ENCODE measurements at places on chromosomes 11 and 22.

DNA sequence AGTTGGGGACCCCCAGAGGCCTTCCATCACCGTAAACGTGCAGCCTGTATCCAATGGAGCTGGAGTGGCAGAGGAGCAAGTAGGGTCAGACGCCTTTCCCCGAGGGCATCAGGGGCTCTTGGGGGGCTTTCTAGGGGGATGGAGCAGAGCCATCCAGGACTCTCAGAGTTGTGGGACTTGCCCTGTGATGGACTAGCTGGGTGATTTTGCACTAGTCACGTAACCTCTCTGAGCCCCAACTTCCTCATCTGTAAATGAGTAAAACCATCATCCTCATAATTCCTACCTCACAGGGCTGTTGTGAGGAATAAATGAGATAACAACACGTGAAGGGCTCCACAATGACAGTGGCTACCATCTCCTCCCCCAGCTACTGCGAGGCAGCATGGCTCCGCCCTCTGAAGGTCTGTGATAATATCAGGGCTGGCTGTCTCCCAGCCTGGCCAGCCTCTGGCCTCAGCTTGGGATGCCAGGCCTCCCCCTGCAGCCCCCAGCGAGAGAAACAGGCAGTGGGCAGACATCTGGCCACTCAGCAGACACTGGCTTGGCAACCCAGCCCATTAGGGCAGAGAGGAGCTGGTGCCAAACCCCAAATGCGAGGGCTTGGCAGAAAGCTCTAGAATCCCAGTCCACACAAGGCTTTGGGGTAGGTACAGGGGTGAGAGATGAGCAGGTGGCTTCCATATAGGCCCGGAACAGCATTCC lies 6.7 kb downstream of the USP2 start:
- no peak overlapping the region for H3K27ac ChIP-seq
- no peak for DNase-seq
- H3K27me3 ChIP-seq: no peaks in the 10 kb centered on the region
- no peaks in the 10 kb centered on the region for H3K36me3 ChIP-seq
- no peak overlapping the region for H3K4me3 ChIP-seq

DNA sequence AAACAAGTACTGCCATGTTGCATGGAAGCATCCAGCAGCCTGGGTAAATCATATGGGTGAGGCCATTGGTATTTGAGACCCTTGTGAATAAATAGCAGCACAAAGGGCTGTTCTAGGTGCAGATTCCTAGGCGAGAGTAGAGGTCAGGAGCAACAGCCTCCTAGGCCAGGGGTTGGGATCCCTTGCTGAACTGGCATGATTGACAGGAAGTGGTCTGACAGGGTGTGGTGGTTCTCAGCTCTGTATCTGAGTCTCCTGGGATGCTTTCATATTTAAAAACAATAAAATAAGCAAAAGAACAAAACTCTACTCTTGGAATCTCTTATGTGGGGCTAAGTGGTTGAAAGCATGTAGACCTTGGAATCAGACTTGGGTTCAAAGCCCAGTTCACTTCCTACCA lies 35.8 kb downstream of the INSC start:
- H3K27ac ChIP-seq: peak overlapping the region; percentile 70
- DNase-seq: no peak
- no peaks in the 10 kb centered on the region for H3K36me3 ChIP-seq
- H3K4me1 ChIP-seq: peaks cover 10% of the 10 kb centered on the region
- H3K4me3 ChIP-seq: no peak overlapping the region

DNA sequence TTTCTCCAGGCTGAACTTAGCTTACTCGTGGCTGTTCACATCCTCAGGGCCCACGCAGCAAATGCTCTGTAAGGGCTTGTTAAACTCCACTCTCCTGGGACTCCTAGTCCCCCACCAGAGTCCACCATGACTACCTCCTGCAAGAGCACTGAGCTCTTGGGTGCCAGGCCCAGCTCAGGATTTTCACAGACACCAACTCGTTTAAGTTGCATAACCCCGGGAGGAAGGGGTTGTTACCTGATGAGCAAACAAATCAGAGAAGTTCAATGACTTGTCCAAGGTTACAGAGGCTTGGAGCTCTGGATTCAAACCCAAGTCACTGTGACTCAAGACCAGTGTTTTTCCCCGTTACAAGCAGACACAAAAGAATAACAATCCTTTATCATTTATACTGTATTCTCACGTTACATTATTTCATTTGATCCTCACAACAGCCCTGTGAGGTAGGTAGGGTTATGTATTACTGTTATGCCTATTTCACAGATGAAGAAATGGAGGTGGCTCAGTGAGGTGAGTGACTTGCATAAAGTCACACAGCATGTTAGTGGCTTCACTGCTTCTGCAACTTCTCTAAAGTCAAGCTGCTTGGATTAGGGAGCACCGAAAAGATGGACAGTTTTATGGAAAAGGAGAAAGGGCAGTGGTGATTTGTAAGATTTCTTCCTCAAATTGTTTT lies 17.4 kb downstream of the KCTD21 start:
- H3K27me3 ChIP-seq: no peaks in the 10 kb centered on the region
- no peak overlapping the region for H3K27ac ChIP-seq
- H3K4me3 ChIP-seq: no peak overlapping the region
- DNase-seq: no peak

DNA sequence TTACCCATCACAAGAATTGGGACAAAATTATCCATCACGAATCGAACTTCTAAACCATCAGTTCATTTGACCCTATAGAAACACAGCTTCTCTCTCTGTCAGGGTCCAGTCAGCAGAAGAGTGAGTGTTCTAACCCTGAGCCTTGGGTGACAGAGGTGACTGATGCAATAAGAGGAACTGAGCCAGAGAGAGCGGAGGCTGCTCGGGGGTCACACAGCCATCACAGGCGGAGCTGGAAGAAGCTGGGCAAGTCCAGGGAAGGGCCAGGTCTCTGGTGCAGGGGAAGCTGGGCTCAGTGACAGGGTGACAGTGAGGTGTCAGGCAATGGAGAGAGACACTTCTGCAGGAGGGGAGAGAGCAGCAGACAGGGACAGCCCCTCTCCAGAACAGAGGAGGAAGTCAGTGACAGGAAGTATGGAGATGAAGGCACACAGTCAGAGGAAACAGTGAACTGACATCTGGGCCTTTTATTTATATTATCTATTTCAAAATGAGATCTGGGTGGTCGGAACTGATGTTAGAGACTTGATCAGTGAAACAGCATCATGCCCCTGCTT lies 184.0 kb upstream of the TBCEL start:
- no peak for DNase-seq
- no peaks in the 10 kb centered on the region for H3K36me3 ChIP-seq
- H3K4me1 ChIP-seq: peaks cover 11% of the 10 kb centered on the region
- no peak overlapping the region for H3K27ac ChIP-seq

GRCh38 chr11:66330931-66331330 lies 5.3 kb downstream of the RIN1 start:
- no peak overlapping the region for H3K4me3 ChIP-seq
- H3K4me1 ChIP-seq: peaks cover 18% of the 10 kb centered on the region
- no peak for DNase-seq
- H3K27ac ChIP-seq: no peak overlapping the region
- H3K36me3 ChIP-seq: no peaks in the 10 kb centered on the region

DNA sequence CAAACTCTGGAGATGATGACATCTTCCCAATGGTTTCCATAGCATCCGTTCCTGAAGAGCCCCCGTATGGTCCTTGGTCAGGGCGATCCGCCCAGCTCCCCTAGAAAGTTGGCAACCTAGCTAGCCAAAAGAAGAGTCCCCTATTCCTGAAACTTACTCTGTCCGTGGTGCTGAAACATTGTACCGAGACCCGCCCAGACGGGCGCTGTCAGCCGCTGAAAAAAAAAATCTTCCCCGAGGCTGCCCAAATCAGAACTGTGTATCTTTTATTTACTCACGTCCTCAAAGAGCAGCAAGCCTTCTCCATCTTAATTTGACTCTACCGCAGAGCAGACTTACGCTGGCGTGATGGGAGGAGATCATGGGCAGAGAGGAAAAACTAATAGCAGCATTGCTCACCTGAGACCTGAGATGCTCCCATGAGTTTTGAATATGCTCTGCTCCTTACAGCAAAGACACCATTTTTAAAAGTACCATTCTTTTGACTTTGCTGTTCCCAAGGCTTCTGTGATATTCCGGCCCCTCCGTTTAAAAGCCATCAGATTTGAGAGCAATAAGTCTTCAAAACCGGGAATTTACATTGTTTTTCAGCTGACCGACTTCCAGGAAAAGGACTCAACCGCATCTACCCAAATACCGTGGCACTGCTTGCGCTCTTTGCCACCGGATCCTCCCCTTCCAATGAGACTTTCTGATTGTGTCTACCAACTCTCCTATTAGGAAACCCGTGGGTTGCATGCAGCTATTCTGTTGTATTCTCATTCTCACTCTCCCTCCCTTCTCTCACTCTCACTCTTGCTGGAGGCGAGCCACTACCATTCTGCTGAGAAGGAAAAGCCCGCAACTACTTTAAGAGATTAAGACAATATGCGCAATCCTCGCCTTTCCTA lies at the start of gene SLC17A6:
Gene SLC17A6, plus strand, starts transcription at position 786 of the 890 bp plus-strand sequence. CDS start 153 bp downstream, outside the sequence.
- H3K4me1 ChIP-seq: peaks cover 2% of the 10 kb centered on the region
- DNase-seq: no peak
- H3K27me3 ChIP-seq: peaks cover 54% of the 10 kb centered on the region
- no peak within 1 kb of the TSS for H3K4me3 ChIP-seq
- H3K27ac ChIP-seq: no peak within 1 kb of the TSS
- H3K36me3 ChIP-seq: peaks cover 2% of the 10 kb centered on the region

GRCh38 chr11:128767591-128768001 lies 73.7 kb downstream of the FLI1 start:
- H3K4me3 ChIP-seq: no peak overlapping the region
- peaks cover 6% of the 10 kb centered on the region for H3K4me1 ChIP-seq

- H3K4me1 ChIP-seq: peaks cover 2% of the 10 kb centered on the region
- no peaks in the 10 kb centered on the region for H3K36me3 ChIP-seq
- DNase-seq: no peak
- H3K4me3 ChIP-seq: no peak overlapping the region
Observed at GRCh38 chr11:71423181-71423790, 24.9 kb downstream of the DHCR7 start.

- H3K36me3 ChIP-seq: no peaks in the 10 kb centered on the region
- H3K27me3 ChIP-seq: no peaks in the 10 kb centered on the region
- DNase-seq: no peak
- no peak overlapping the region for H3K27ac ChIP-seq
Observed at GRCh38 chr11:87740968-87741367, 434.3 kb downstream of the RAB38 start.

DNA sequence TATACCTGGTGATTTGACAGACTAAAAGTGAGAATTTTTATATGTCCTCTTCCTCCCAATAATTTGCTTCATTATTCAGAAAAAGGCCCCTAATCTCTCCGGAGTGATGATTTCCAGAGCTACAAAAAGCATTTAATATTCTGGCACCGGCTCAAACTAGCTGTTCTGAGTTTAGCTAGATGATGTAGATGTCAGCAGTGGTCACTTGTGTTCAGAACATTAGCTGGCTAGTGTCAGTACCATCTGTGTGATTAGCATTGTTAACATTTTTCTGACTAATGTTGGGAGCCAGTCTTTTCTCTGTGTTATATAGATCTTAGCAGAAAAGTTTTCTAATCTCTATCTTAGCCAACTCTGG lies 68.7 kb upstream of the RRM1 start:
- H3K27ac ChIP-seq: no peak overlapping the region
- no peak for DNase-seq
- peaks cover 3% of the 10 kb centered on the region for H3K4me1 ChIP-seq
- H3K27me3 ChIP-seq: no peaks in the 10 kb centered on the region
- H3K4me3 ChIP-seq: no peak overlapping the region
- peaks cover 41% of the 10 kb centered on the region for H3K36me3 ChIP-seq

DNA sequence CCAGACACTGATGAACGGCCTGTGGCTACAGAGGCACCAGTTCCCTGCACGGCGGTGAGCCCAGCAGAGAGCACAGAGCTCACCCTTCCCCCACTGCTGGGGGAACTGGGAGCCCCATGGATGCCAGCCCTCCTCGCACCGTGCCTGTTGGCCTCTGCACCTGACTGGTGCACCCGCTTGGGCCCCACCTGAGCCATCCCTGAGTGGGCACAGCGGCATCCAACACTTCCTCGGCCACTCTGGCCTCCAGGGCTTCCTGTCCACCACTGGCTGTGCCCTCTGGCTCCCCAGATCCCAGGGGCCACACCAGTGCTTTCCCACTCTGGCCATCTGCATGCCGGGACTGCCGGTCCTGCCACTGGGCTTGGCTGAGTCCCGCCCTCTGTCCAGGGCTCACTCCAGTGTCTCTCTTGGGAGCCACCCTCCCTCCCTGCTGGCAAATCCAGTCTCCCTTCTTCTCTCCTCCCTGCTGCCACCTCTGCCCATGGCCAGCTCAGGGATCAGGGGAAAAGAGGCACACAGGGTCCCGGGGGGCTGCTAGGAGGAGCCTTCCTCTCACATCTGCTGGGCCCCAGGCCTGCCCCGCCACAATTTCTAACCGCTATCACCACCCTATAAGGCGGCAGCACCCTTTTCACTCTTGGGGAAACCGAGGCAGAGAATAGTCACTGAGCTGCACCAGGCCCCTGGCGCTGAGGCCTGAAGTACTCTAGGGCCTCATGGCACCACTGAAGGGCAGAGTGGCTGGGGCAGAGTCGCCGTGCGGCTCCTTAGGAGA lies 33.0 kb downstream of the GNB1L start:
- H3K27me3 ChIP-seq: no peaks in the 10 kb centered on the region
- H3K4me1 ChIP-seq: no peaks in the 10 kb centered on the region
- no peak overlapping the region for H3K4me3 ChIP-seq
- no peak overlapping the region for H3K27ac ChIP-seq

GRCh38 chr11:8217136-8217535 lies 46.5 kb downstream of the LMO1 start:
- H3K4me1 ChIP-seq: no peaks in the 10 kb centered on the region
- H3K4me3 ChIP-seq: no peak overlapping the region
- DNase-seq: no peak

DNA sequence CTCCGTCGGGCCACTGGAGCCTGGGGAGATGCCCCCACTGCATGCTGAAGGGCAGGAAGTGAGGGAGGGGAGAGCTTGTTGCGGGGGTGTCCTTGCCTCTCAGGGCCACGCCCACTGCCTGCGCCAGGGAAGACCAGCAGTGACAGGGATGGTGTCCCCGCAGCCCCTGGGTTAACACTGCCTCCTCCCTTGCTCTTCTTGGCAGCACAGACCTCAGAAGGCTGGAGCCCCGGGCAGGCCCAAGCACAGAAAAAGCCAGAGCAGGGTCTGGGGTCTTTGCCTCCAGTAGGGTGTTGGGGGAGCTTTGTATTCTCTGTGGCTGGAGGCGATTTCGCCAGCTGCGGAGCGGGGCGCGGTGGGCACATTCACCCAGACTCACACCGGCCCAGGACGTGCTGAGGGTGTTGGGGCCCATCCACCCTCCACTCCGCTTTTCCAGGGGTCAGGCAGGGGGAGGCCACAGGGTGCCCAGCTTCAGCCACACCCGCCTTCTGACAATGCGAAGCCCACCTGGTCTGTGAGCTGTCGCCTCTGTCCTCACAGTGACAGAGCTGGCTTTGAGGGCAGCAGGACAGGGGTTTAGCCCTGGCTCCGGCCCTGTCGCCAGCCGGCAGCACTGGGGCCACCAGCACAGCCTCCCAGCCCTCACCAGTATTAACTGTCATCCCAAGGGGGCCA lies 83.7 kb downstream of the CDKN1C start:
- no peak for DNase-seq
- H3K27ac ChIP-seq: no peak overlapping the region
- no peaks in the 10 kb centered on the region for H3K36me3 ChIP-seq

- H3K27ac ChIP-seq: peak overlapping the region; percentile 94
- H3K4me1 ChIP-seq: peaks cover 44% of the 10 kb centered on the region
- peak; percentile 82 for DNase-seq
- peak overlapping the region; percentile 89 for H3K4me3 ChIP-seq
- no peaks in the 10 kb centered on the region for H3K36me3 ChIP-seq
- peaks cover 5% of the 10 kb centered on the region for H3K27me3 ChIP-seq
Observed at GRCh38 chr11:118930094-118930712, 4.5 kb upstream of the BCL9L start.

GRCh38 chr11:60891103-60891741 lies 15.2 kb downstream of the PRPF19 start:
- H3K4me1 ChIP-seq: peaks cover 6% of the 10 kb centered on the region
- peaks cover 52% of the 10 kb centered on the region for H3K36me3 ChIP-seq
- H3K4me3 ChIP-seq: no peak overlapping the region
- H3K27ac ChIP-seq: no peak overlapping the region
- H3K27me3 ChIP-seq: no peaks in the 10 kb centered on the region

All from T-helper 2 cell treated with Interferon-gamma antibody and Interleukin-4, amounts not matched to agents 5 μg/mL and 100 μg/mL, for 36 hours (primary cell).